ENCODE measurements at places on chromosomes 2 and 18. TPM values are rescaled to one million over a fixed set of nuclear protein-coding genes. Genes with fewer than 3 reads are reported as not detected.

DNA sequence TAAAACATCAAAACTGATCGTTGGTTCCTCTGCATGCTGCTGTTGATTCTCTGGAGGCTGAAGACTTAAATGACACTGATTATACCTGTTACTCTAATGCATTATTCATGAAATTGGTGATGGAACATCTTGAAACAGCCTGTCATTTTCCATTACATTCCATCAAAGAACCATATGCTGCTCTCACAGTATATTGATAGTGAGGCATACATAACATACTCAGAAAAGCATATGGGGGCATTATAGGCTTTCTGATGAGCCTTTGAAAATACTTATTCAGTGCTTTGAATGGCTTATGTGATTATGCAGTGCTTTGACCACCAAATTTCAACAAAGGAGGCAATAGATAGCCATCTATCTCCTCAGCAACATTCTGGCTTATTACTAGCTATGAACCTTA, 392.1 kb downstream of the CDH19 start:
- H3K4me3 ChIP-seq = no peak overlapping the region
- no peaks in the 10 kb centered on the region for H3K36me3 ChIP-seq
- H3K27me3 ChIP-seq = no peaks in the 10 kb centered on the region
- H3K4me1 ChIP-seq = no peaks in the 10 kb centered on the region

DNA sequence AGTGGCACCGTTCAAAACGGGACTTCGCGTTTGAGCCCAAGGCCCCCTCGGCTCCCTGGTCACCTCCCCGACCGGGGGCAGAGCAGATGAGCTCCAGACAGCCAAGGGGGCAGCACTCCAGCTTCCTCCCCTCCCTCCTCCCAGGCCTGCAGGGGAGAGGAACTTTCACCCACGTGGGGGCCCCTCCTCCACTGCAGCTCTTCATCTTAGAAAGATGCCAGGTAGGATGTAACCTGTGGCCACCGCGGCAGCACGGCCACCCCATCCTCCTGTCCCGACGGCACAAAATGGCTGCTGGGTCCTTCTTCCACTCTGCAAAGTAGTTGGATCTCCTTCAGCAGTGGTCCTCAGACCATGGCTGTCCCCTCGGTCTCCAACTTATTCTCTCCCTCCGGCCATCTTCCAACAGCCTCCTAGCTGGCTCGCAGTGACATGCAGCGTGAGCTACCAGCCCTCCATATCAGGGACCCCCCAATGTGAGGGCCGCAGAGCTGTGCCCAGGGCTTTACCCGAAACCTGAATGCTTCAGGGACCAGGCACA, 94.5 kb upstream of the ID2 start:
- no peak overlapping the region for H3K4me3 ChIP-seq
- H3K27me3 ChIP-seq = peaks cover 1% of the 10 kb centered on the region
- DNase-seq = peak; percentile 25
- peaks cover 10% of the 10 kb centered on the region for H3K4me1 ChIP-seq
- H3K27ac ChIP-seq = no peak overlapping the region

GRCh38 chr2:7954234-7954633, 727.6 kb upstream of the ID2 start:
- no peak for DNase-seq
- no peak overlapping the region for H3K4me3 ChIP-seq
- H3K27me3 ChIP-seq = no peaks in the 10 kb centered on the region
- H3K27ac ChIP-seq = no peak overlapping the region
- no peaks in the 10 kb centered on the region for H3K36me3 ChIP-seq

GRCh38 chr2:237064203-237065070, 21.3 kb upstream of the COPS8 start:
- DNase-seq = no peak
- no peaks in the 10 kb centered on the region for H3K36me3 ChIP-seq
- H3K27ac ChIP-seq = no peak overlapping the region
- H3K4me3 ChIP-seq = no peak overlapping the region
- H3K4me1 ChIP-seq = peaks cover 6% of the 10 kb centered on the region
- no peaks in the 10 kb centered on the region for H3K27me3 ChIP-seq

GRCh38 chr2:167331636-167332232, 443.5 kb downstream of the XIRP2 start:
- H3K4me1 ChIP-seq = no peaks in the 10 kb centered on the region
- H3K4me3 ChIP-seq = no peak overlapping the region
- DNase-seq = no peak
- no peak overlapping the region for H3K27ac ChIP-seq
- H3K27me3 ChIP-seq = no peaks in the 10 kb centered on the region

DNA sequence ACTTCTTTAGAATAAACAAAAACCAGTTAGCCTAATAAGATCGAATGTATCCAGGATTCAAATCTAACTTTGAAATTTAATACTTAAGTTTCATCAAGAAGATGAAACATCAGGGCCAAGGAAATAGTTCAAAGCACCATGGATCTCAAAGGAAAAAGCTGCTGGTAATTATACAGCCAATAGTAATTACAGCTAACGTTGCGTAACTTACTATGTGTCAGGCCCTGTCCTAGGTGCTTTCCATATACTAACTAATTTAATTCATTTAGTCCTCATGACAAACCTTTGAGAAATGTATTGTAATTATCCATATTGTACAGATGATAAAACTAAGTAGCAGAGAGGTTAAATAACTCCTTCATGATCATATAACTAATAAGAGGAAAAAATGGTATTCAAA, 598.6 kb downstream of the NYAP2 start:
- H3K27ac ChIP-seq = no peak overlapping the region
- H3K4me3 ChIP-seq = no peak overlapping the region
- H3K36me3 ChIP-seq = no peaks in the 10 kb centered on the region

GRCh38 chr2:54572636-54573536, 116.8 kb downstream of the SPTBN1 start:
- no peak for DNase-seq
- H3K27ac ChIP-seq = peak overlapping the region; percentile 75
- no peaks in the 10 kb centered on the region for H3K36me3 ChIP-seq
- peaks cover 97% of the 10 kb centered on the region for H3K4me1 ChIP-seq
- no peaks in the 10 kb centered on the region for H3K27me3 ChIP-seq

DNA sequence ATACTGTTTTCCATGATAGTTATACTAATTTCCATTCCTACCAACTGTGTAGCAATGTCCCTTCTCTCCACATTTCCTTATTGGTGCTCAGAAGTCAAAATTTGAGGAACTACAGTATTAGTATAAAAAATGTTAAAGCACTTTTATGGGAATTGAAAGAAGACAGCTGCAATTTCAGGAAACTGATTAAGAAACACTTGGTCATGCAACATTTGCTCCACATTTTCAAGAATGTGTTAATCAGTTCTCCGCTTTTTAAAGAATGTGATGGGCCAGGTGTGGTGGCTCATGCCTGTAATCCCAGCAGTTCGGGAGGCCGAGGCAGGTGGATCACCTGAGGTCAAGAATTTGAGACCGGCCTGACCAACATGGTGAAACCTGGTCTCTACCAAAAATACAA, 33.6 kb upstream of the MGAT4A start:
- H3K36me3 ChIP-seq = no peaks in the 10 kb centered on the region
- DNase-seq = no peak

Gene SCYGR6
- not detected for total RNA-seq

Gene PCARE
- total RNA-seq = 0.95 TPM

Gene TTN
- total RNA-seq = 40.3 TPM

Gene OSBPL6
- 7.9 TPM for total RNA-seq

Gene CNRIP1
- 20.8 TPM for total RNA-seq

Gene CCDC148
- total RNA-seq = 2.8 TPM

Gene MAP3K19
- total RNA-seq = 7.2 TPM

Gene TMEM169
- total RNA-seq = 1.2 TPM

Gene GALNT13
- total RNA-seq = 2.4 TPM

Gene DUSP19
- 5.6 TPM for total RNA-seq

Measured in lower lobe of right lung (tissue), 2 donors.